ENCODE measurements at places on chromosomes 2 and 18.

DNA sequence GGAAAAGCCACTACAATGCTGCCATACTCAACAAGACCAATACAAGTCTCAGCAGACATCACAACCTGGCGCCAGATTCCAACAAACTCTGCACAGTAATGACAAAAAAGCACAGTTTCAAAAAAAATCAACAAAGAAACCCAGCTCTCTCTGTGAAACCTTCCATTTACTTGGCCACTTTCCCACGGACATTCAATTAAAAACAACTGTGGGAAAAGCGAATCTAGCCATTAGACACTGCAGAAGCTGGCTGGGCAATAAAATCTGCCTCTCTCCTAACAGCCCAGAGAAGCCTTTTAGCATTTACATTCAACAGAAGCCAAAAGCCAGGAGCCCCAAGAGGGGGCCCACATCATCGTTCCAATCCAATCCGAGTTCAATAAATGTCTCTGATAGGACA lies 128.9 kb downstream of the HDAC4 start:
- no peak for DNase-seq

GRCh38 chr2:15568874-15569273 lies 7.7 kb upstream of the NBAS start:
- no peak for DNase-seq

GRCh38 chr18:76697441-76697901 lies 124.9 kb upstream of the ZNF236 start:
- no peak for DNase-seq

- no peak for DNase-seq
Measured at GRCh38 chr2:4412637-4413187, 709.3 kb downstream of the DCDC2C start.

DNA sequence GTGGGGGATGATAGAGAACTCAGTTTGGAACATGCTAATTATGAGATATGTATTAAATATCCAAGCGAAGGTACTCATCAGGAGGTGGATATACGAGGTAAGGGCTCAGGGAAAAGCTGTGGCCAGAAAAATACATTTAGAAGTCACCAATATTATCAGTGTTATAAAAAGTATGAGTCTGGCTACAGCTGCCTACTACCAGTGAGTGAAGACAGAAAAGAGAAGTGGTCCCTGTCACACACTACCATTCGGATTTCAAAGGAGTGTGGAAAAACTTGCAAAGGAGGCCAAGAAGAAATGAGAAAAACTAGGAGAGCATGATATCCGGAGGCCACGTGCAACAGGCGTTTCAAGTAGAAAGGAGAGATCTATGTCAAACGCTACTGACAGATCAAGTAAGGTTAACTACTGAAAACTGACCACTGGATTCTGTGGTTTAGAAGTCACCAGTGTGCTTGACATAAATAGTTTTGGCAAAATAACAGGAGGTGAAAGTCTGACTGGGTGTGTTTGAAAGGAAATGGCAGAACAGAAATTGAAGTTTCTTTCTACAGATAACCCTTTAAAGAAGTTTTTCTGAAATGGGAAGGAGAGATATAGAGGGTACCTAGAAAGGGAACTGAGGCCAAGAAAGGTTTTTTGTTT lies 118.7 kb upstream of the DNMT3A start:
- no peak for DNase-seq

- no peak for DNase-seq
Measured at GRCh38 chr18:6920099-6920955, 190.8 kb downstream of the ARHGAP28 start.

DNA sequence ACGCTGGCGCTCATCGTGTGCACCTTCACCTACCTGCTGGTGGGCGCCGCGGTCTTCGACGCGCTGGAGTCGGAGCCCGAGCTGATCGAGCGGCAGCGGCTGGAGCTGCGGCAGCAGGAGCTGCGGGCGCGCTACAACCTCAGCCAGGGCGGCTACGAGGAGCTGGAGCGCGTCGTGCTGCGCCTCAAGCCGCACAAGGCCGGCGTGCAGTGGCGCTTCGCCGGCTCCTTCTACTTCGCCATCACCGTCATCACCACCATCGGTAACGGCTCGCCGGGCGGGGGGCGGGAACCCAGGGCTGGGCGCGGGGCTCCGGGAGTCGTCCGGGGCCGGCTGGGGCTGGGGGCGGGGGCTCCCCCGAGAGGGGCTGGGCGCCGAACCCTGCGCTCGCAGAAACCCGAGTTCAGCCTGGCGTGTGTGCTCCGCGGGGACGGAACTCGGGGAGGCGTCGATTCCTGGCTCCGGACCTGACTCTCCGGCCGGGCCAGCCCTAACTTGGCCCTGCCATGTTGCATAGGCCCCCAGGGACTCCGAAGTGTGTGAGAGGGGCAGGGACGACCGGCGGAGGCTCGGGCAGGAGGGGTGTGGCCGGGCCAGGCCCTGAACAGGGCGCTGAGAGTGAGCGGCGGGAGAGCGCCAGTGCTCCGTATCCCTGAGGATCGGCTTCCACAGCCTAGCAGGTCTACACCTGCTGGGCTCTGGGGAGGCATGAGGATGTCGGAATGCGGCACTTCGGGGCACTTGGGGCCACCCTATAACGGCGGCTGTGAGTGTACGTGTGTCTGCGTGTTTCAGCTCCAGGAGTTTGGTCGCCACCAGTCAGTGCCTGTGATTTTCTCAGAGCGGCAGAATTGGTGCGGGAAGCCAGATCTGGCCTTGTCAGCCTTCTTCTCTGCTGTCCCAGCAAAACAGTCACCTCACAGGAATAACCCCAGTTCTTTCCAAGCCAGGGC lies 651 bp downstream of the KCNK3 start:
- no peak for DNase-seq

DNA sequence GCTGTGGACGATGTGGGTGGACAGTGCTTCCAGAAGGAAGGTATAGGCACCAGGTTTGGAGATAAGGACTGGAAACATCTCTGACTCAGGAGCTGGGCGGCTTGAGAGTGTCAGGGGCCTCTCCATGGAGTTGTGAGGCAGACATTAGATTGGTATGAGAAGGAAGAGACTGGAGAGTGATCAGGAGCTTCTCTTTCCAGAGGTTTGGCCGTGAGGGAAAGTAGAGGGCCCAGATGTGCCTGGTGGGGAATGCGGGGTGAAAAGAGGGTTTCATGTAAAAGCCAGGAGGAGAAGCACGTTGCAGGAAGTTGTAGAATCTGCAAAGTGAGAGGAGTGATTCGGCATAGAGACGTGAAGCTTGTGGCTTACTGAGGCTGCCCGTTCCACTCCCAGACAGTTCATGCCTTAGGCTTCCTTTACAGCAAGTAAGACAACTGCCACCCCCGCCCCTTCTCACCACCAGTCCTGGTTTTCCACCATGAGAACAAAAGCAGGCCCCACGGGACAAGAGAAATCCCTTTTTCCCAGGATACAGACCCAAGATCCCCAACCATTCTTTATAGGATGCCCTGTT lies 166.3 kb upstream of the HDAC4 start:
- no peak for DNase-seq

GRCh38 chr2:70069049-70069448 lies 18.2 kb upstream of the PCBP1 start:
- DNase-seq: peak; percentile 27

GRCh38 chr2:26640331-26640745 lies 828 bp downstream of the CIB4 start:
- no peak for DNase-seq

DNA sequence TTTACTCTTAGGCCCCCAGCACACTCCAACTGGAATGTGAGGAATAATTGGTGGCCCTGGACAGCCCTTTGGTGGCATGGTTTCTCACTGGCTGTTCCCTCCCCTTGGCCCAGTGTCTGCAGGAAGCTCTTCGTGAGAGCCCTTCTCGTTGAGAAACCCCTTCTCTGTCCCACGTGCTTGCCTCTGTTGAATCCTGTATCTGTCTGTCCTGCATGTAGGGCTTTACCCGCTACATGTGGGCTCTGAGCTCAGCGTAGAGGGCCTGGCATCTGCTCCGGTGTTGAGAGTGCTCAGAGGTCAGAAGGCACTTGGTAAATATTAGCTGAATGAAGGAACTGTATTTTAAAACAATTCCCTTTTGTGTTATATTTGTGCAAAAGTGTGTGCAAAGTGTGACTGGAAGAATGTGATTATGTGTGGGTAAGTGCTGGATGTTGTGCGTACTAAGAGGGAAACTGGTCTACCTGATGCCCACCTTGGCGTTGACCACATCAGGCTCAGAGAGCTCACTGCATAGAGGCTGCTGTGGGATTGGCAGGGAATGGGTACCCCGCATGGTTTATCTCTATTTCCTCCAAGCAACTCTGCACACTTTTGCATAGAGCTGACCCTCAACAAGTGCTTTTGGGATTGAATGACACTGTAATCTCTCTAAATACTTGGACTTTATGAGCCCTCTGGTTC lies 40.0 kb downstream of the RNF144A start:
- DNase-seq: no peak

DNA sequence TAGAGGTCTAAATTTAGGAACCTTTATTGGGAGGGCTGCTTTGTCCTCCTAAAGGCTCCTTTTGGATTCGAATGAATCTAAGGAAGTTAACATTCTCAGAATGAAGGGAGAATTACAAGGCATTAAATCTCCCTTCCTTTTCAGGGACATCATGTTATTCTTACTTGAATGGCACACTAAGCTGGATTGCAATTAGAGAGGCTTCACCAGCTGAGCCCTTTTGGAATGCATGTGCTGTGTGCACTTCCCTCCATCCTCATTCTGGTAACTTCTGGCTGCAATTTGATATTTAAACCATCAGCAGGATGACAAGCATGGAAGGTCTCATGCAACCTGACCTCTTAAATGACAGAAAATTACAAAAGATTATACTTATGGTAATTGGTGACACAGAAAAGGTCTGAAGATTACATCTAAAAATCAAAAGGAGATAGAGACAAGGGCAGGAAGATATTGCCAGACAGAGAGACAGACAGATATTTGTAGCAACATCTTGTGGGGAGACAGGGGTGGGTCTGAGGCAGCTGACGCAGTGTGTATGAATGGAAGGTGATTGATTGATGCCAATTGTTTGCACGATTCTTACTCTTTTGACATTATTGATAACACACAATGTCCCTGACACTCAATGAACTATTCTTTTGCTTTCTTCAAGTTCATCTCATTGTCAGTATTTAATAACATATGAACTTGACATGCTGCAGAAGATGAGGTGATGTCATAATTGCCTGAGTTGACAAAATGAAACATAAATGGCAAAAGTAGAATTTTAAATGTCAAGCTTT lies 570.8 kb upstream of the GYPC start:
- DNase-seq: no peak

- no peak for DNase-seq
Measured at GRCh38 chr2:226184940-226185615, 614.5 kb downstream of the IRS1 start.

GRCh38 chr2:10983711-10984110 lies 72.0 kb downstream of the KCNF1 start:
- no peak for DNase-seq

- no peak for DNase-seq
Measured at GRCh38 chr2:168641636-168642035, 160.8 kb upstream of the NOSTRIN start.

- DNase-seq: no peak
Measured at GRCh38 chr2:176173567-176174381, 14.7 kb upstream of the HOXD1 start.

GRCh38 chr2:126787289-126787688 lies 111.4 kb upstream of the TEX51 start:
- DNase-seq: no peak

DNA sequence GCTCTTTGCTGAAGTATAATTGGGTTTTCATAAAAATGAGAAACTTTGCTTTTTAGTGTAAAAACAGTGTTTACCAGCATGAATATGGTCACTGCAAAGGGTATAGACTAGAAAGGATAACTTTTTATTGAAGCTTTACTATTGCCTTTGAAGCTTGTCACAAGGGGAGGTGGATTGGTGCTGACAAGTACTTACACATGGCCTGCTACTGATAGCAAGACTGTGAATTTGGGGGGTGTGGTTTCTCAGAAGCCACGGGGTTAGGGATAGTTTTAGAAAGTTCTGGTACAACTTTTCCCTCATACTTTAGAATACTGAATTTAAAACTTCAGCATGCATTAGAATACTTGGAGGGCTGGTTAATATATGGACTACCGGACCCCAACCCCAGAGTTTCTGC lies 294.1 kb downstream of the SOCS6 start:
- no peak for DNase-seq

GRCh38 chr2:102932501-102932900 lies 170.7 kb downstream of the TMEM182 start:
- DNase-seq: no peak

DNA sequence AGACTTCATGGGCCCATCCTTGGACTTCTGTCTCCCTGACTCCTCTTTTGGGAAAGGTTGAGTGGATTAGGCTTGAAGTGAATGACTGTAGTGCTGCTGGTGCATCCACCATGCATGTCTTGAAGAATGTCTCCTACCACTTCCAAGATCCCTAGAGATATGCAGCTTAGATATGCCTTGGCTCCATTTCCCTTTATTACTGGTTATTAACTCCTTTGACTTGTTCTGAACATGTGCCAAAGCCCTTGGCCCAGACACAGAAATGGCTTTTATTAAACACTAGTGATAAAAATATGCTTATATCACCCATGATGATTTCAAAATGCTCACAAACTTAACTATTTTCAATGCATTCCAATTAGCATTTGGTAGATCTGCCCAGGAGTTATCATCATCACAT lies 90.0 kb upstream of the SLC14A2 start:
- no peak for DNase-seq

- no peak for DNase-seq
Measured at GRCh38 chr2:3108710-3109702, 268.6 kb downstream of the EIPR1 start.

GRCh38 chr18:14933049-14933851 lies 185.3 kb downstream of the ANKRD30B start:
- DNase-seq: no peak

GRCh38 chr2:239939736-239940483 lies 85.2 kb downstream of the NDUFA10 start:
- no peak for DNase-seq

DNA sequence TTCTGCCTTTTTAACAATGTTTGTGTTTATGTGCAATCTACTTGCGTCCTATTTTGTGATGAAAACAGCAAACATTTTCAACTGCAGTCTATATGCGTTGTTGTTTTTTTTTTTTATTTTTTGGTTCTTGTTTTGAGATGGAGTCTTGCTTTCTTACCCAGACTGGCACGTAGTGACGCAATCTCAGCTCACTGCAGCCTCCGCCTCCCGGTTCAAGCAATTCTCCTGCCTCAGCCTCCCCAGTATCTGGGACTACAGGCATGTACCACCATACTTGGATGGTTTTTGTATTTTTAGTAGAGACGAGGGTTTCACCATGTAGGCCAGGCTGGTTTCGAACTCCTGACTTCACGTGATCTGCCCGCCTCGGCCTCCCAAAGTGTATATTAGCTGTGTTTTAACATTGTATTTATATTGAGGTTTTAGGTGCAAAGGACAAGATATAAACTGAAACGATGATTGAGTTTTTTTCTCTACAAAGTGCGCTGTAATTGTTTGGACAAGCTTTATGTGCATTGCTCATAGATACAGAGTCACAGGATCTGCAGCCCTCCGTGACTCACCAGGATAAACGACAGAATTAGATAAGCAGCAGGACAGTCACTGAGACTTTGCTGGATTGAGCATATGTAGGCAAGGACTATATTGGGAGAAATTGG lies 17.4 kb downstream of the CDH7 start:
- no peak for DNase-seq

DNA sequence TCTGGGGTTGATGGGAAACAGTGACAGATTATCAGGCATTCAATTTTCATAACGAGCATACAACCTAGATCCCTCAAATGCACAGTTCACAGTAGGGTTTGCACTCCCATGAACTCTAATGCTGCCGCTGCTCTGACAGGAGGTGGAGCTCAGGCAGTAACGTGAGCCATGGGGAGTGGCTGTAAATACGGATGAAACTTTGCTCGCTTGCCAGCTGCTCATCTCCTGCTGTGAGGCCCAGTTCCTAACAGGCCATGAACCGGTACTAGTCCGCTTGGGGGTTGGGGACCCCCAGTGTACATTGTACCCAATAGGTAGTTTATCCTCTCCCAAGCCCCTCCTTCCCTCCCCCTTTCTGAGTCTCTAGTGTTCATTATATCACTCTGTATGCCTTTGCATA lies 94.6 kb downstream of the PTH2R start:
- DNase-seq: no peak
